Cardiac muscle cell (in vitro differentiated cells and primary cell): ENCODE measurements at places on chromosomes 4 and X. TPM values are rescaled to one million over a fixed set of nuclear protein-coding genes. Genes with fewer than 3 reads are reported as not detected.

DNA sequence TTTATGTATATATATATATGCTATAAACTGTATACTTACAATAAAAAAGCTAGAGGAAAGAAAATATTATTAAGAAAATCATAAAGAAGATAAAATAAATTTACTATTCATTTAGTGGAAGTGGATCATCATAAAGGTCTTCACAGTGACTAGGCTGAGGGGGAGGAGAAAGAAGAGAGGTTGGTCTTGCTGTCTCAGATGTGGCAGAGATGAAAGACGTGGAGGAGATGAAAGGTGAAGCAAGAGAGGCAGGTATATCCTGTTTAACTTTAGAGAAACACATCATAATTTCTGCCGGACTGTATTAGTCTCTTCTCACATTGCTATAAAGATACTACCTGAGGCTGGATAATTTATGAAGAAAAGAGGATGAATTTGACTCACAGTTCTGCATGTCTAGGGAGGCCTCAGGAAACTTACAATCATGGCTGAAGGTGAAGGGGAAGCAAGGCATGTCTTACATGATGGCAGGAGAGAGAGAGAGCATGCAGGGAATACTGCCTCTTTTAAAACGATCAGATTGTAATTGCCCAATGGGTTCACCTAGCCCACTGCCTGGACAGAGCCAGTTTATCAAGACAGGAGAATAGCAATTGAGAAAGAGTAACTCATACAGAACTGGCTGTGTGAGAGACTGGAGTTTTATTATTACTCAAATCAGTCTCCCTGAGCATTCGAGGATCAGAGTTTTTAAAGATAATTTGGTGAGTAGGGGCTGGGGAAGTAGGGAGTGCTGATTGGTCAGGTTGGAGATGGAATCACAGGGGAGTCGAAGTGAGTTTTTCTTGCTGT is 22.1 kb upstream of the RRAGB start:
- no peak for DNase-seq

GRCh38 chr4:104906276-104906675 is 240.4 kb upstream of the TET2 start:
- DNase-seq = no peak

GRCh38 chr4:155802190-155802959 is 43.6 kb downstream of the GUCY1B1 start:
- no peak for DNase-seq

DNA sequence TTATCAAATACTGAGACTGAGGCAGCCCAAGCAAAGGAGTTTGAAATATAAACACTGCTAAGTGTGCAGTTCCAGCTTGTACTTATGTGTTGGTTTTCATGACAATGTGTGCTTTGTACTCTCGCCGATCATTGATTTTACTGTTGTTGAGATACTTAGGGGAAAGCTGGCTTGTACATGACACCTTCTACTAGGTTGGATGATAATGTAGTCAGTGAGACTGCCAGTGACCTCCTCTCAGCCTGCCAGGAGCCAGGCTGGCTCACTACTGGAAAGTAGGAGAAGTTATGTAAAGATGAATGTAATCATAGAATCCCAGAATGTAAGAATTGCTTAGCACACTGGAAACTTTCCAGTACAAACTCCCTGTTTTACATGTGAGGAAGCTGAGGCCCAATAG is 132.0 kb downstream of the AFF2 start:
- no peak for DNase-seq

- no peak for DNase-seq
These were observed 49.4 kb downstream of the RHOH start for GRCh38 chr4:40246011-40246900.

DNA sequence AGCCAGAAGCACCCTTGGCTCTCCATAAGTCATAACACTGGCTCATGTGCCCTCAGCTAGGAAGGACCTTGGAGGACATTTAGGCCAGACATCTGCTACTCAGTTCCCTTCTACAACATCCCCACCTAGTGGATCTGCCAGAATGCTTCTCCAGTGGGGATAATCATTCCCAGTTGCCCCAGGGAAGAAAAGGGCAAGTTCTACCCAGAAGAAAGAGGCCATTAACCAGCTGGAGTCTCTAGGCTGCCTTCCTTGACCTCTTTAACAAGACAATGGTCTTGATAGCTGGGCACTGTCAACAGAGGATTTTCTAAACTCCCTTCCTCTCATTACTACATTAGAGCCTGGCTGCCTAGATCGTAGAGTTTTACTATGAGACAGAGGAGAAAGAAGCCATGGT is 42.0 kb downstream of the LGI2 start:
- DNase-seq = peak; percentile 71

DNA sequence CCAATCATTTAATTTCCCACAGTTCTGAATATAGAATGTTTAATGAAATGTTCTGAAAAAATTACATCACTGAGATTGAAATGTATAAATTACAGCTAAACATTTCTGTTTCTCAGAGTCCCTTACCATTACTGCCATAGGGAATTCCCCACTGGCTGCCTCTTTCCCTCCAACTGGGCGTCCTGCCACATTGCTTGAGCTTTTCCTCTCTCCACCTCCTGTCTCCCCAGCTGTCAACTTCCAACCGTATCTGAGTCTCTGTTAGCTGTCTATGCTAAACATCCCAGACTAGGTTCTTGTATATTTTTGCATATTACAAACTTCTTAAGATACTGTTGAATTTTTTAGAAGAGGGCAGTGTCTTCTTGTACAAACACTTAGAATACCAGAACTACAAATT is 407.3 kb upstream of the SLIT2 start:
- DNase-seq = peak; percentile 78

- DNase-seq = peak; percentile 24
These were observed 22.8 kb downstream of the FRAS1 start for GRCh38 chr4:78079726-78080430.

GRCh38 chr4:147821555-147821954 is 89.7 kb downstream of the ARHGAP10 start:
- DNase-seq = no peak

DNA sequence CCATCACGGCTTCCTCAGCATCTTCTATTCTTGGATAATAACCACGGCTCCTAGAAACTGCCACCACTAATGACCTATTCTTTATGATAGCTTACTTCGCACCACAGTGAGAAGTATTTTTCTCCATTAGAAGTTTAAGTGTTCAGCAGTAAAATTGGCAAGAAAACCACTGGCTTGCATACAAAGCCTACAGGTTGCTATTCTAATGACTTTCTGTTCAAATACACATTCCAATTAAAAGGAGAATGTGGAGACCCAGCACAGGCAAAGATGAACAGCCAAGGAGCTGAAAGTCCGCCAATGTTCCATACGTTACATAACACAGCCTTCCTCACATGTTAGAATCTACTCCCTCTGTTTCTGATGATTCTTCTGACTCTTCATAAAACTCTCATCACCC is 875.0 kb upstream of the PRKX start:
- DNase-seq = no peak

DNA sequence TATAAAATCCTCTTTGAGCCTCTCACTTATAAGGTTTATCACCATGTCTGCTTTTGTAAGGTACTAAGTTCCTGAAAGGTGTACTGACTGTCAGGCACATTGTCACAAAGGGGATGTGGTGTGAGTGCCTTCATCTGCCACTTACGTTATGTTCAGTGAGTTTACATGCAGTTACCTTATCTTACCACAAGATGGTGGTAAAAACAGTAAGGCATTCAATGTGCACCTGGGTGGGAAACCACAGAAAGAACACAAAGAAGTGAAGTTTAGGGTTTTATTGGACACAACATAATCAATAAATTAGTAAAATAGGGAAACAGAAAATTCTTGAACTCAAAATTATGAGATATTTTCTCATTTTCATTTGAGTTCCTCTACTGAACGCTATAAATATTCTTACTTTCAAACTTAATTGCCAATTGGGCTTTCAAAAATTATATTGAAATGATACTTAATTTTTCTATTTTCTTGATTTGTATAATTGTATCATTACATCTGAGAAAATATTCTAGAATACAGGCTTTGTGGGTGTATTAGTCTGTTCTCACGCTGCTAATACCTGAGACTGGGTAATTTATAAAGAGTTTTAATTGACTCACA is 650.8 kb downstream of the PCDH7 start:
- DNase-seq = peak; percentile 61

DNA sequence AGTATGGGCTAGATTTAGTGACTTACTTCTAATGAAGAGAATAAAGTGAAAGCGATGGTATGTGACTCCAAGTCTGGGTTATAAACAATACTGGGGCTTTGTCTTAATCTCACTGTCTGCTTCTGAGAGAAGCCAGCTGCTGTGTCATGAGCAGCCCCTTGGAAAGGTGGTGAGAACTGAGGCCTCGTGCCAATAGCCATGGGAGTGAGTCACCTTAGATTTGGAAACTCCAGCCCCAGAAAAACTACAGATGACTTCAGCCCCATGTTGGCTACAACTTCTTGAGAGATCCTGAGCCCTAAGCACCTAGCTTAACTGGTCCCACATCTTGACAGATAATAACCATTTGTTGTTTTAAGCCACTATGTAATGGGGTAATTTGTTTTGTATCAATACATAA is 77.6 kb downstream of the CWH43 start:
- no peak for DNase-seq

- DNase-seq = no peak
These were observed 23.4 kb downstream of the NSG1 start for GRCh38 chr4:4410271-4410670.

DNA sequence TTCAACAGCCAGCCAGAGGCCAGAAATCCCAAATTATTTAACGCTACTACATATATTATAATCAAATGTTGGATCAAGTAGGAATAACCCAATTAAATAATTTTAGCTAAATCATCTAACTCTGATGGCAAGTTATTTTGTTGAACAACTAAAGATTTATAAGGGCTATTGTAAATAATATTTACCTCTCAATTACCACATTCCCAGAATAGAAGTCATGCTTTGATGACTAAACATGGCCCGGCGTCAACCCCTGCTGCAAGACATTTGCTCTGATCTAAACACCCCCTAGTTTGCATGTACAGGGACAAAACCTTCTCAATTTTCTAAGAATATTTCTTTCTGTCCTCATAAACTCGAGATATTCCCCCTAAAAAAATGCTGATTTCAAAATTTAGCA is 14.2 kb downstream of the VEGFC start:
- DNase-seq = no peak

GRCh38 chrX:11346121-11346682 is 53.0 kb downstream of the AMELX start:
- DNase-seq = peak; percentile 32

ZBED1 gene
- polyA plus RNA-seq = 15.6 and 21.0 TPM in 2 replicates

GRCh38 chrX:131399678-131400428 is 110.7 kb upstream of the IGSF1 start:
- no peak for DNase-seq

GRCh38 chrX:73076838-73077237 is 2.5 kb downstream of the PABPC1L2A start:
- no peak for DNase-seq

DGKK gene
- polyA plus RNA-seq = 0.15 and 0.47 TPM in 2 replicates

DNA sequence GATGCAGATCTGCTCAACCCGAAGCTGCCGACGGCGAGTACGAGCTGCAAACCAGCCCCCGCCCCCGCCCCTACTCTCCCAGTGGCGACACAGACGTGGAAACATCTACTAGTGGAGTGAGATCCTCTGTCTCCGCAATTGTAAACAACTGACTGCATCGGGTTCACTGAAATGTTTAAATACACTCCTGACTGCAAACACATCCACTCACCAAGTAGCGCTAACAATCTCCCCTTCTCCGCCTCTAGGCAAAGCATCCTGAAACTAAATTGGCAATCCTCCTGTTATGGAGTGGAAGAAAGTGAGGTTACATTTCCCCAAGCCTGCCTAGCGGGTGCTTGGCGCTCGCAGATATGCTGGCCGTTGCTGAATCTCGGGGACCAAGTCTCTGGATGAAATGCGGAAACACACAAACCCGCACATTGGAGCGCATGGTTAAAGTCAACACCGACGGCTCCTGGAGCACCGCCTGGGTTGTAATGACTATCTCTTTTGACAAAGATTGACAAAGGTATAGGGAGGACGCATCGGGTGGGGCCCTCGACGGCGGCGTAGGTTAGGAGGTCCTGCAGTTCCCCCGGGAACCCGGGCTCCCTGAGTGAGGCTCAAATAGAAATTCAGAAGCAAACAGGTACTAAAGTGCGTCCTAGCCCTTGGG is 117.0 kb upstream of the TEX13C start:
- DNase-seq = peak; percentile 0

- no peak for DNase-seq
These were observed 49.6 kb downstream of the SMAD1 start for GRCh38 chr4:145531223-145531622.

DNA sequence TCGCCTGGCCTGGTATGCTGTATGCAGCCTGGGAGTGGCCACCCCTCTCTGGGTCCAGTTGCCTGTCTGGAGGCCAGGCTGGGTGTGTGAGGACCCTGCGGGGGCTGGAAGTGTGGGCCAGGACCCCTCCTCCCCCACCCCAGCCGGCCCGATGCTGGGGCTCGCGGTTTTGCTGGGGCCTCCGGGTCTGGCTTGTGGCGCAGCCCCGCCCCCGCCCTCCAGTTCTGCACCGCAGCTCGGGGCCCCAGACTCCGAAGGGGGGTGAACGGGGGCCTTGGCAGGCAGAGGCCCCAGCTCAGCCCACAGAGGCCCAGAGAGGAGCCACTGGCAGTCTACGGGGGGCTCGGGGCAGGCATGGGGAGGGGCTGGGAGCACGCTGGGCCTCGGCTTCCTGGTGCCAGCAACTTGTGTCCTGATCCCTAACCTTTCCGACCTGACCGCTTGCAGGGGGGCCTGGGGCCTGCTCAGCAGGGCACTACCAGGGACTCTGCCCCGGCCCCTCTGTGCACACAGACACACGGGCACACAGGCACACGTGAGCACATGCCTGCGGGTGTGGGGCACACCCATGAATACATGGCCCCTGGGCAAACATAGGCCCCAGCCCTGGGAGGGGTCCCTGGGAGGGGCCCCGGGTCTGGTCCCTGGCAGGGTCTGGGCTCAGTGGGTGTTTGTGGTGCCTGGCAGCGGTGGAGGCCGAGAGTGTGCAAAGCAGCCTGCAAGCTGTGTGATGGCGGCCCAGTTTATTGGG is 21.4 kb upstream of the FGFR3 start:
- no peak for DNase-seq

KLHL34 gene
- 0.09 TPM in 1 of 2 replicates, not detected in the other for polyA plus RNA-seq
